Activated T-cell treated with anti-CD3 and anti-CD28 coated beads, Interleukin-2, amount 50 U/mL, for 72 hours (primary cell): ENCODE measurements at places on chromosomes 3 and 15. TPM values are rescaled to one million over a fixed set of nuclear protein-coding genes. Genes with fewer than 3 reads are reported as not detected.

- peak; percentile 53 for DNase-seq
Measured at GRCh38 chr3:141000027-141000663, 51.0 kb upstream of the SPSB4 start.

GRCh38 chr3:126998728-126999127 is 15.8 kb downstream of the PLXNA1 start:
- DNase-seq, result no peak

The CADPS gene
- total RNA-seq, result not detected

GRCh38 chr3:47313341-47314055 is 30.8 kb downstream of the KLHL18 start:
- no peak for DNase-seq

GRCh38 chr3:59774000-59774399 is 724.2 kb upstream of the CFAP20DC start:
- DNase-seq, result no peak

DNA sequence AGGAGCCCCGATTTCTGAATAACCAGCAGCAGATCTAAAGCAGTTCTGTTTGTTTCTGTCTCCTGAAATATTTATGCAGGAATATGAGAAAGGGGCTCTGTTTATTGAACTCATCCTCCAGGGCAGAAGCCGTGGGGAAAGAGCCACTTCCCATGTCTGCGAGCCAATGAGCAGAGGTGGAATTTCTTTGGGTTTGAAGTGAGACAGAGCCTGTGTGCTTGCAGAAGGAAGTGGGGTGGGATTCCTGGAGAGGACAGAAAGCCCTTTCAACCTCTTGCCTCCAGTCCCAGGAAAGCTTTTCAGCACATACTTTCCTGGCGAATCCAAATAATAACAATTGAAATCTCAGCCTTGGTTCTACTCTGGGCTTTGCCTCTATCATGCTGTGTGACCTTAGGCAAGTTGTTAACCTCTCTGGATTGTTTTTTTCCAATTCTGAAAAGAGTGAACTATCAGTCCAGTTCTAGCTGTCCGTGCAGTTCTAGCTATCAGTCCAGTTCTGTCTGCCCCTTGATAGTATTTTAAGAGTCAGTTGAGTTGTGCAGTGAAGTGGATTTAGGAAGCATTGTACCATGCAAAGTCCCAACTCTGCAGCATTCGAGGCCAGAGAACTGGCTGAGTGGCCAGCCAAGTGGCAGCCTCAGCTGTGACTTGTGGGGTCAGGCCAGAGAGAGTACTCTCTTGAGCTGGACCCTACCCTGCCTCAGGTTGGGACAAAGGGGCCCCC is 15.9 kb downstream of the CORO2B start:
- DNase-seq, result no peak

GRCh38 chr3:197493049-197493448 is 62.7 kb downstream of the BDH1 start:
- DNase-seq, result no peak

DNA sequence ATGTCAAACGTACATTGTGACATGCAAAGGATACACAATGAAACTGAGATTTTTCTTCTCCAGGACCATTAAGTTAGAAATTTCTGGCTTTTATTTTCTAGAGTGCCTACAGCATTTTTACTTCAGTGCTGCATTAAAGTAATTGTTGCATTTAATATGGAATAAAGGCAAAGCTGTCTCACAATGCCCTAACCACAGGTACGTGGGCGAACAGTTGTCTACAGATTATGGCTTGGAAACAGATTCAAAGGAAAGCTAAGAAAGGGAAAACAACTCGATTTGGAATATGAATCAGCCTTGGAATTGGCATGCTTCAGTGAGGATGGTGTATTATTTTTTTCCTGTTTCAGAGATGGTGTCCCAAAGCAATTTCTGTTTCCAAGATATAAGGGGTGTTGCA is 79.1 kb upstream of the TUSC7 start:
- DNase-seq, result no peak

DNA sequence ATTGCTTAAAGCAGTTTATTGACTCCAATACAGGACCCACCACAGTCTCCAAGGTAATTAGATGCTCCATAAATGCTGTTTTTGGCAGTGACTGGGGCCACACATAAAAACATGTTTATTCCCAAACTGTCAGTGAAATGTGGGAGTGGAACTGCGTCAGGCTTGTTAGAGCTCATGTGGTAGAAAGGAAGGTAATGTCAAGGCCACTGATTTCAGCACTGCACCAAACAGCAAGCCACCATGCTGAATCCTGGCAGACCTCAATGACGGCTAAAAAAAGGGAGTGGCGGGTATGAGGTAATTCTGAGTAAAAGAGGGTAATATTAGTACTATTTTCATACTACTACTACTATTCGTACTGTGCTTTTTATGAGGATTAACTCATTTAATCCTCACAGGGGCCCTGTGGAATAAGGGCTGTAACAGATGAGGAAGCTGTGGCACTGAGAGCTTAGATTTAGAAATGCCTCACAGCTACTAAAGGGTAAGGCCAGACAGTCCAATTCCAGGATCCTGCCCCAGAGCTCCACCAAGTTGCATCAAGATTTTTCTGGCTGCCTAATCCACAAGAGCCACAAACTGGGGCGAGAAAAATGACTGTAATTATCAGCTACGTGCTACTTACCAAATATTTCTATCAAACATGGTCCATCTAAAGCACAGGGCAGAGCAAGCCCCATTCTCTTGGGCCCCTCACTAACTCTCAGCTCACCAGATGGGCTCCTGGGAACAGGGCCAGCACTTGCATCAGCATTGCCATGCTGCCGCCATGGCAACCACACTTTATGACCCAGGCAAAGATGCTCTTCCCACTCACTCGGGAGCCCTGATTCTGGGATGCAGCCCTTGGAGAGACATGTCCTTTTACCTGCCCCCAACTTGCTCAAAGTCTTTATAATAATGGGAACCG is 83.6 kb upstream of the SPATA12 start:
- DNase-seq, result no peak

DNA sequence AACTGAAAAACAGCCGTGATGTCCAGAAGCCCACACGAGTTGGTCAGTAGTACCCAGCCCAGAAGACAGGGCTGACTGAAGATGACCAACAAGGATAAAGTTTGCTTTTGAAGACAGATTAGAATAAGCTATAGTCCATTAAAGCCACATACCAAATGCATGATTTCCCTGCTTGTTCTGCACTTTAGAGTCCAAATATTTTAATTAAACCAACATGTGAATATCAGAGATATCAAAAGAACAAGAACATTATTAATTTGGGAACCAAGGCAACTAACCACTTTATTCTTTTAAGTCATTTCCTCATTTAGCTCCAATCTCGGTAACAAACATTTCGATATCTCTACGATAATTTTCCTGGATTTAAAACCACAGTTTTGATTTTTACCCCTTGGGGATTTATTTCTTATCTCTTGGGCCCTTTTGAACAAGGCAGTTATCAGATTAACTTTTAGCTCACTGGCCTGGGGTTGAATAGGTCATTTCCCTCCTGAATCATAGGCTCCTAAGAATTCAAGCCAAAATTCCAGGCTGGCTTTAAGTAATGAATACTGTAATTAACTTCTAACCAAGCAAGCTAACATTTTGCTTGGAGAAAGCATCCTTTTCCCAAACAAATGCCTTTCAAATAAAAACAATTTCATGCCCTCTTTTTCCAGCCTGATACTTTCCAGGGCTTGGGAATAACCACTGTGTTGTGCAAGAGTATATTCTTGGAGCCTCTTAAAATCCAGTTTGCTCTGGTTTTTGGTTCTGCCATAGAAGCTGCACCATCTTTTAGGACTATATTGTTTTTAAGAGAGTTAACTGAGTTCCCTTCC is 102.9 kb upstream of the NR2E3 start:
- DNase-seq, result no peak

GRCh38 chr3:187795207-187795960 is 50.1 kb upstream of the BCL6 start:
- no peak for DNase-seq

DNA sequence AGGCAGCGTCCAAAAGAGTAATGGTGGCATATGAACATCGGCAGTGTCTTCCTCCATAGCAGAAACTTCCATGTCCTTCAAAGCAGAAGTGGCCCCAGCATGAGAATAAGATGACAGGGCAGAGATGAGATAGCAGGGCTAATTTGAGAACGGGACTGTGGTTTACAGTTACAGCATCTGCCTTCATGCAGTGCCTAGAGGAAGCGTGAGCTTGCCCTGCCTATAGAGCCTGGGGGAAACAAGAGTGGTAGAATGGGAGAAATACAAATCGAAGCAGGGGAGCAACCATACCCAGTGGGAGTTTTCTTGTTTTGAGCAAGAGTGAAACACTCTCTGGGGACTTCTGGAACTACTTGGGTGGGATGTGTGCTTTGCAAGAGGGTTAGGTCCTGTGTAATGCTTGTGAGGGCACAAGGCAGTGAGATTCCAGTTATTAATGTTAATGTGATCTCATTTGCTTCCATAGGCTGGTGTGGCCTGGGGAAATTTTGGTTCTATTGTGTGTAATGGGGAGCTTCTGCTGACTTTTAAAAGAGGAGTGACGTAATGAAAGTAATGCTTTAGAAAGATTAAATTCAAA is 616.9 kb downstream of the ZIC1 start:
- DNase-seq, result no peak

The CCR9 gene
- total RNA-seq, result 0.14 TPM

DNA sequence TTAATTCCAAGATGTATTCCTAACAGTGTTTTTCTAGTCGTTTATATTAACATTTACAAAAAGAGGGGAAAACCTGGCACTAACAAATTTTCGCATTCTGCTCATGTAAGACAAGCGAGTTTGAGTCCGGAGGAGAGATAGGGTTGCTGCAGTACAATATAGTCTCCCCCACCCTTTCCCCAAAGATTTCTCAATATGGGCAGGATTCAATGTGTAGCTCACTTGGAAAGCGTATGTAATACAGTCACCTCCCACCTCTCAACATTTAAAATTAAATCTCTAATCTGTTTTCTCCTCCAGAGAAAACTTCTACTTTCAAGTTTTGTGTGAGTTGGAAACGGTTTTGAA is 57.9 kb downstream of the CMSS1 start:
- DNase-seq, result no peak

GRCh38 chr3:33541918-33542317 is 101.7 kb upstream of the UBP1 start:
- no peak for DNase-seq

- DNase-seq, result no peak
Measured at GRCh38 chr3:132231633-132232032, 85.6 kb upstream of the ACP3 start.

GRCh38 chr3:129422897-129423296 is 5.5 kb downstream of the EFCAB12 start:
- DNase-seq, result no peak

GRCh38 chr15:63072809-63073277 is 30.3 kb downstream of the TPM1 start:
- DNase-seq, result no peak

DNA sequence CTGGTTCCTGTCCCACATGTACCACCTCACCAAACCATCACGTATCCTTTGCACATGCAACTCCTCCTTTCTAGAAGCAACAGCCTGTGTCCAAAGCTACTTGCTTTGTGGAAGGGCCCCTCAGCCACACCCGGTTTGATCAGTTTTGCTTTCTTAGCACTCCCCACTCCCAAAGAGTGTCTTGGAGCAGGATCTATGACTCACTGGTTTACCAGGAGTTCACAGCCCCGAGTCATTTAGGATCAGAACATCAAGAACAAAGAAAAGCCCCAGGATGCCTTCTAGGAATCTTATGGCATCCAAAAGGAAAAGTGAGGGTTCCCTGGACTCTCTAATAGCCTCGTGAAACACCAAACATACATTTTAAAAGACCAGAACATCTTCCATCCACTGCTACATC is 50.7 kb upstream of the IGF1R start:
- no peak for DNase-seq

DNA sequence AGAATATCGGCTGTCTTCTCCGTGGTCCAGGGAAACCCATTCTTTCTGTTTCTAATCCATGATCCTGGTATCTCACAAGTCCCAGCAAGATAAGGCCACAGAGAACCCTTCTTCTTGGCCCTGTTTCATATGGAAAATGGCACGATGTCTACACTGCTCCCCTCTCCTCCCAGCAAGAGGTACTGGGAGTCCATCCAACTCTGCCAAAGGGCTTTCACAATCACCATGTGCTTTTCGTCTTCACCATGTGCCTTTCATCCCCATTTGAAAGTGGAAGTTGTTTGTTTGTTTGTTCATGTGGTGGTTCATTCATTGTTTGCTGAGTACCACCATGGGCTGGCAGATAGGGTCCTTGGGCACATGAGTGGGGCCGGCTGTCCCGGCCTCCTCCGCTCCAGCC is 5.5 kb downstream of the ITIH3 start:
- DNase-seq, result no peak

GRCh38 chr3:161647936-161648470 is 151.4 kb downstream of the OTOL1 start:
- no peak for DNase-seq

The UBL7 gene
- total RNA-seq, result 47.8 TPM

DNA sequence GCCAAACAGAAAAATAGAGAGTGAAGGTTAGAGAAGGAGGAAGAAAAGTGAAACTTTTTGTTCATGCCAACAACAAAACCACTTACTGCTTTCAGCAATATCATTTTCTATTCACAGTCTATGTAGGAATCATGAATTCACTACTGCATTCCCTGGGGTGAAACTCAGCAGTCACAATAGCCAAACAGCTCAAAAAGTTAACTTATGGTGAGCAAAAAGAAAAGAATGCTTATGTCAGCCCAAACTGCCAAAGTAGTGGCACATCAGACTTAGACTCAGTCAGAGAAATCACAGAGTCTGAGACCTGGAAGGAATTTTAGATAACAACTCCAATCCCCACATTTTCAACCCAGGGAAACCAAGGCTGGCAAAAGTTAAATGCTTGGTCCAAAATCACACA is 238.7 kb upstream of the TMCO5A start:
- no peak for DNase-seq

The SHISA5 gene
- 69.3 TPM for total RNA-seq

DNA sequence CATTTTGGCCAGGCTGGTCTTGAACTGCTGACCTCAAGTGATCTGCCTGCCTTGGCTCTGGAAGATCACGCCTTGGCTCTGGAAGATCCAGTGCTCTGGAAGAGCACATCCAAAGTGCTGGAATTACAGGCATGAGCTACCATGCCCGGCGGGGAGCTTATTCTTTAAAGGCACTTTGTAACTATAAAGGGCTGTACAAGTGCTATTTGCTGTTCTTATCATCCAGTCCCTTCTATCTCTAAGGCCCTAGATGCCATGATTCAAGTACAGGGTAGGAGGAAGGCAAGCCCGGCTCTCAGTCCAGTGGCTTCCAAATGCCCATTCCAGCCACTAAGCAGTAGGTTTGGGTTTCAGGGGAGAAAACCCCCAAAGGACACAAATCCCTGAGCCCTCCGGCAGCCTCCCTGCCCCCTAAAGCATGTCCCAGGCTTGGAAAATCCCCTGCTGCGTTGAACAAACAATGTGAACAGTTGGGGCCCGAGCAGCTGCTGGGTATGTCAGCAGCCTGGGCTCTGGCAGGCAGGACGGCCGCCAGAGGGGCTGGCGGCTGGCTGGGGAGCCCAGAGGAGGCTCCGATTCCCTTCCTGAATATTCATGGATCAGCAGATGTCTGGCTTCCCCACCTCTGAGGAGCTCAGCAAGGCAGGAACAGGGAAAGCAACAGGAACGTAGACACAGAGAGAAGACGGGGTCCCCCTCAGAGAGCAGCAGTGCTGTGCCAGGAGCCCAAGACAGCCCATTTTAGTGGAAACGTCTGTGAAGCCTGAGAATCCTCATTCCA is 7.7 kb downstream of the IGDCC4 start:
- no peak for DNase-seq
